ENCODE measurements at places on chromosomes 5 and 9. TPM values are rescaled to one million over a fixed set of nuclear protein-coding genes. Genes with fewer than 3 reads are reported as not detected.
A peak's percentile ranks its signal among the peaks of the same experiment; 100 is the strongest.

Gene TSSK1B
- total RNA-seq: 0.16 TPM

Gene TMEM252
- not detected for total RNA-seq

Gene ADAMTS6
- total RNA-seq: 8.2 TPM

DNA sequence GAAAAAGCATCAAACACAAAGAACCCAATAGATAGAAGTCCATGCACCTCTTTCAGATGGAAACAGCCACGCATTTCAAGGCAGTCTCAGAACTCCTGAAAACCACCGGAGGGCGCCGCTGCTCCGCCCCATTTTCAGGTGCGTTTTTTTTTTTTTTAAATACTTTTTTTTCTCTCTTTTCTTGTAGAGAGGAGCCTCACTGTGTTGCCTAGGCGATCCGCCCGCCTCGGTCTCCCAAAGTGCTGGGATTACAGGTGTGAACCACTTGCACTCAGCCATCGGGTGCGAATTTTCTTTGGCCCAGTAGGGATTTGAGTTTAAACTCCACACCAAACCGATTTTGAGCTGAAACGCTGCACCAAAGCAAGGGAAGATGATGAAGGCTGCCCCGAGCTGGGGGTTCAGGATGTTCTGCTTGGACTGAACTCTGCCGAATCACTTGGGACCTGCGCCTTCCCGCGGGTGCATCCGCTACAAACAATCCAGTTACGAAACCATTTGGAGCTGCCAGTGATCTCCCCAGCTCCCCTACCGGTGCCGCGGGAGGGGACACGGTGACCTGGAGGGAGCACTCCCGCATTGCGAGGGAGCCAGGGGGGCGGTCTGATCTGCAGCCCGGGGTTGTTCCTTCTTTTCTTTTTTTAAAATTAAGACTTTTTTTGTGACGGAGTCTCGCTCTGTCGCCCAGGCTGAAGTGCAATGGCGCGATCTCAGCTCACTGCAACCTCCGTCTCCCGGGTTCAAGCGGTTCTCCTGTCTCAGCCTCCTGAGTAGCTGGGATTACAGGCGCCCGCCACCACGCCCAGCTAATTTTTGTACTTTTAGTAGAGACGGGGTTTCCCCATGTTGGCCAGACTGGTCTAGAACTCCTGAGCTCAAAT lies 1.4 kb downstream of the PTGR1 start:
- peak overlapping the region; percentile 93 for H3K4me3 ChIP-seq
- DNase-seq: peak; percentile 35
- H3K27ac ChIP-seq: no peak overlapping the region
- H3K4me1 ChIP-seq: peaks cover 27% of the 10 kb centered on the region
- H3K27me3 ChIP-seq: peaks cover 5% of the 10 kb centered on the region

- no peak overlapping the region for H3K27ac ChIP-seq
- peaks cover under 1% of the 10 kb centered on the region for H3K4me1 ChIP-seq
- no peak overlapping the region for H3K4me3 ChIP-seq
- no peaks in the 10 kb centered on the region for H3K36me3 ChIP-seq
Measured at GRCh38 chr9:7785813-7786212, 13.8 kb downstream of the DMAC1 start.

DNA sequence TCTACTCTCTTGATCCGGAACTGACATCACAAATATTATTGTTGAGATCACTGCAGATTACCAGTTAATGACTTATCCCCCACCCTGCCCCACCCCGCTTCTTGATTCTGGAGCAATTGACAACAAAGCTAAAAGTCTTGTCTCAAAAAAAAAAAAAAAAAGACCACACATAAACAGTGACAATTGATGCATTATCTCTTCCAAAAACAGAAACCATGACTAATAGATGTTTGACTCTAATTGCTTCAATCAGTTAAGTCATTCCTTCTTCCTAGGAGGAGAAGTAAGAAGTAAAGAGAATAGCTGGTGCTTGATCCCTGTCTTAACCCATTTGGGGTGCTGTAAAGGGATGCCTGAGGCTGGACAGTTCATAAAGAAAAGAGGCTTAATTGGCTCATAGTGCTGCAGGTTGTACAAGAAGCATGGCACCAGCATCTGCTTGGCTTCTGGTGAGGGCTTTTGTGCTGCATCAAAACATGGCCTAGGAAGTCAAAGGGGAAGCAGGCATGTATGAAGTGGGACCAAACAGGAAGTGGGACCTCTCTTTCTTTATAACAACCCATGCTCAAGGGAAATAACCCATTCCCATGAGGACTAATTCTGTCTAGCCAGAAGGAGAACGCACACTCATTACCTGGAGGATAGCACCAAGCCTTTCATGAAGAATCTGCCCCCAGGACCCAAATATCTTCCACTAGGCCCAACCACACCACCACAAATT lies 158.7 kb downstream of the TMEM167A start:
- no peak overlapping the region for H3K27ac ChIP-seq
- H3K36me3 ChIP-seq: peaks cover 11% of the 10 kb centered on the region
- H3K4me3 ChIP-seq: no peak overlapping the region
- no peak for DNase-seq
- H3K27me3 ChIP-seq: no peaks in the 10 kb centered on the region
